ENCODE measurements at places on chromosomes 12 and 14.
A peak's percentile ranks its signal among the peaks of the same experiment; 100 is the strongest.

DNA sequence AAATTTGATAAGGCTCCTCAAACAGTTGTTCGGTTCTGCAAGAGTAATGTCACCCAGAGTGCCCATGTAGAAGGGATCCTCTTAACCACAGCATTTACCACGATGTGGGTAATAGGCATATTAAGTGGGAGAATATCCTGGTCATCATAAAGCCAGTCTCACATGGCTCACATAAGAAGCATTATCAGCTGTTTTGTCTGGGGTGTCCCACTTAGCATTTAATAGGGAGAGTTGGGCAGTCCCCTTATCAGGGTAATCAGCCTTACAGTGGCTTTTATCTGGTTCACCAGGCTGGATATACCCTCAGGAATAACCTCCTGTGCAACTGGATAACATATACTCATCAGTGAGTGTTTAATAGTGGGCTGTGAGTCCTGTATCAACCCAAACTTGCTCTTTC, 12.9 kb upstream of the TMEM263 start:
- no peak for DNase-seq

DNA sequence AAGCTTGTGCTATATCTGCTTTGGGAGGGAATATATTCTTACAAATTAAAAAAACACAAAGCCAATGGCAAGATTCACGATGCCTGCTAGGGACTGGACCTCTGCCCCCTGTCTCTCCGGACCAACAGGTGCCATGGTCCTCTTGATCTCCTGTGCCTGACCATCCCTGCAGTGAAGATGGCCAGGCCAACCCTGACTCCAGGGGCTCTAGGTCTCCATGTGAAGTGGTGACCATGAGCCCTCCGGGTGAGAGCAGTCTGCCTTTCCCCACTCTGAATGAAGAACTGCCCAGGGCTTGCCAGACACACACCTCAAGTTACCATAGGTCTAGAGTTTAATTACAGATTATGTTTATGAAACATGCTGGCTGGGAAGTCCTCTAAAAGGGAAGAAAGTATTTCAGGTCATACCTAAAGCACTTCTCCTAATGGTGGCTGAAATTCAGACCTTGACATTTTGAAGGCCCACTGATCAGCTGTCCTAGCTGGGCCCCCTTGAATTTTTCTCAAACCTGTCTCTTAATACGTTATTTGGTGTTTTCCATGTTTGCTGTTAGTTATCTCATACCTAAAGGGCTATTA, 1.4 kb downstream of the ARHGDIB start:
- no peak for DNase-seq

DNA sequence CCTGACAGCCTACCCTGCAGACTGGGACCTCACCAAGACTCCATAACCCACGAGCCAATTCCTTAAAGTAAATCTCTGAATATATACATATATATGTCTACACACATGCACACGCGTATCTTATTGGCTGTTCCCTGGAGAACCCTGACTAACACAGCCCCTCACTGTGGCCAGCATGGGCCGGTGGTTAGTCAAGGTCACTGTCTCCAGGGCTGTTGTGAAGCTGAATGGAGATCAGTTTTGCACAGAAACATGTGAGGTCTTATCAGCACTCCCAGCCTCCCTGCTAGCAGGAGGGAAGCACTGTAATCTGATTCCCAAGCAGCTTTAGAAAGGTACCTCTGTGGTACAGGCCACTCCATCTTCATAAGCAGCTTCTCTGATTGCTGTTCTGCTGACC, 46.6 kb upstream of the PLEKHG6 start:
- DNase-seq = no peak

- no peak for DNase-seq
These were observed 603 bp upstream of the ENDOU start for GRCh38 chr12:47725893-47726292.

- no peak for DNase-seq
These were observed 22.5 kb upstream of the WSCD2 start for GRCh38 chr12:108106599-108106998.

DNA sequence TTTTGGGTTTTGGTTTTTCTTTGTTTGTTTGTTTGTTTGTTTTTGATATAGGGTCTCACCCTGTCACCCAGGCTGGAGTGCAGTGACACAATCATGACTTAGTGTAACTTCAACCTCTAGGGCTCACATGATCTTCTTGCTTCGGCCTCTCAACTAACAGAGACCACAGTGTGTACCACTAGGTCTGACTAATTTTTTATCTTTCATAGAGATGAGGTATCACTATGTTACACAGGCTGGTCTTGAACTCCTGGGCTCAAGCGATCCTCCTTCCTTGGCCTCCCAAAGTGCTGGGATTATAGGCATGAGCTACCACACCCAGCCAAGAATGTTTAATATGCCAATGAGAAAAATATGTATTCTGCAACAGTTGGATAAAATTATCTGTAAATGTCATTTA, 29.6 kb upstream of the USP15 start:
- no peak for DNase-seq

DNA sequence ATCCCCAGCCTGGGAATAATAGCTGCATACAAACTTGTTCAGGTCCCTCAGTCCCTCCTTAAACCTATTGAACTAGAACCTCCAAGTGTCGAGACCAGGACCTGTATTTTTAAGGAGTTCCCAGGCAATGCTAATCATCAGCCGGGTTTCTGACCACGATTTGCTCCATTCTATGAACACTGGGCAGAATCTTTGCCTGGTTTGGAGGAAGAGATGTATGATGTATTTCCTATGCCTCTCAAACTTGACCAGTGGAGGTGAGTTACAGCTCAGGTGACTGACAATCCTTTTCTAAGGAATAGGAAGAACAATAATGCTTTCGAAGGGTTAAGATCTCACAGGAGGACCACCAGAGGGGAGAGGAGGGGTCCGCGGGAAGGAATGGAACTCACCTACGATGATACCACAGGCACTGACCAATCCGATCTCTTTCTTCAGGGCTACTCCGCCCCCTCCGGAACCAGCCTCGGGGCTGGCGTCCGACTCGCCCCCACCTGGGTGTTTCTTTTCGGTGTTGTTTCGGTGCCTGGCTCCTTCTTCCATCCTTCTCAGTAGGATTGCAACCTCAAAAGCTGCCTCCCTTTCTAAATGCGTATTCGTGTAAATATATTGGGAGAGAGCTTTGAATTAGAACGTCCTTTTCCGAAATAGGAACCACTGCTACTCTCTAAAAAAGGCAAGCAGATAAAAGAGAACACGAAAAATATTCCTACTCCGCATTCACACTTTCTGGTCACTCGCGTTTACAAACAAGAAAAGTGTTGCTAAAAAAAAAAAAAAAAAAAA, 895 bp downstream of the SLC7A8 start:
- DNase-seq = peak; percentile 19

Data from CD4-positive, alpha-beta T cell treated with Interleukin-6 at 100 ng/mL for 8 hours (primary cell).